Anterior cingulate cortex (tissue), 58 donors: ENCODE measurements at places on chromosomes 12 and 14.

DNA sequence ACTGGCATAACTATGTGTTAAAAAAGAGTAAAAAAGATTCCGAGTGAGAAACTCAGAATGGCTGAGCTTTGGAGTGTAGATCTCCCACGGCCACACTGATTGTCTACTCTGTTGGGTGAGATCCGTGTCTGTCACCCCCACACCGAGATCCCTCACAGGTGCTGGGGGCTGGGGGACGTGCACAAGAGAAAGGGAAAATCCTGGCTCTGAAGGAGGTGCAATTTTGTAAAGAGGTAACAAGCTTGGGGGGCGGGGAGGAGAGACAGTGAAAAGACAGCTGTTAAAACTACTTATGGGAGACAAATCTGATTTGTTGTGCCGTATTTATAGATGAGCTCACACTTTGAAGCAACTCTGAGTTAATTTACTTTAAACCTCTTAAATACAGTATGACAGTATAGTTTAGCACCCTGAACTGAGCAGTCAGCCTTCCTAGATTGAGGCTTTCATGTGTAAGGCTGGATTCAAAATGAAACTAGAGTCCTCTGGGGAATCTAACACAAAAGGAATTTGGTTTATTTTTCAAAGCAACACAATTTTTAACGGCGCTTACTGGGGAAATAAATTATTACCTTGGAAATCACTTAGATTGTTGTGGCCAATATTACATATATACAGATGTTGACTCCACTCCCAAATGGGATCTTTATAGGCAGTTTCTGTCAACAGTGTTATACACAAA, 167.4 kb upstream of the RGS6 start:
- no peak for DNase-seq

GRCh38 chr12:125981610-125982253, 916.5 kb downstream of the AACS start:
- DNase-seq = no peak

GRCh38 chr12:105423921-105424320, 93.4 kb downstream of the C12orf75 start:
- no peak for DNase-seq

DNA sequence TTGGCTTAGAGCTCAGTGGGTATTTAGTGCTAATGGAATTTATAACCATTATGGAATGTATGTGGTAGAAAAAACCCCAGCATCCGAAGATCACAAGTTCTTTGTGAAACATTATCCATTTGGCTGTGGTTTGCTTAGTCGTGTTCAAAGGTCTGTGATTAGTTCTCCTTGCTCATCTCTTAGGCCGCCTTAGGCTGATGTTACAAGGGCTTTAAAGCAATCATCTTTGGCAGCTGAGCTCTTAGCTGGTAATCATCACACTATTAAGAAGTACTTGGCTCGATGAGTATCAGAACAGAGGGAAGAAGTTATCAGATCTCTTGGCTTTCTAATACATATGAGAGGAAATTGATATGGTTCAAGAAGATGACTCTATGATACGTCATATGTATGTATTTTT, 124.1 kb upstream of the E2F7 start:
- no peak for DNase-seq

DNA sequence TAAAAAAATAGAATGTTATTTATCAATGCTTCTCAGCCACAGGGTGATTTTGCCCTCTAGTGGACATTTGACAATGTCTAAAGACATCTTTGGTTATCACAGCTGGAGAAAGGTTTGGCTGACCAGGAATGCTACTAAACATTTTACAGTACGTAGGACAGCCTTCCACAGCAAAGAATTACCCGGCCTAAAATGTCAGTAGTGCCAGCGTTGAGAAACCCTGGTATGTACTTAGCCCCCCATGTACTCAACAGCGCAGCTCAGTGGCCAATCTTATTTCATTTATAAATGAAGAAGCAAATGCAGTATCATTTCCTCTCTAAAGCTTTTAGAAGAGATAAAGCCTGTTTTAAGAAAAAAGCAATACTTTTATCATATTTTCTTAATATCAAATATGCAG, 5.8 kb downstream of the MARK3 start:
- DNase-seq = no peak

GRCh38 chr14:61190341-61190740, 90.8 kb downstream of the TMEM30B start:
- no peak for DNase-seq

DNA sequence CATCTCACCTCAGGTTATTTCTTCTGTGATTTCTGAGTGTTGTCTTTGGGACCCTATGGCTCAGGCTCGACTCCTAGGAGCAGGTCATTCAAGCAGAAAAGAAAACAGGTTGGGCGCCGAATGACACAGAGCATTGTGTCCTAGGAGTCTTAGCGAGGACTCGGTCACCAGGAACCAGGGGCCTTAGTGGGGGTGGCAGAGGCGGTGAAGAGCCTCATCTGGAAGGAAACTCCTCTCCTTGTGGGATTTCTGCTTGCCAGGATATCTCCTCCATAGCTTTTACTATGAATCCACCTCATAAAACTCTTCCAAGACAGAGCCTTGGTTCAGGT, 630 bp downstream of the PLEKHH1 start:
- DNase-seq = no peak

- no peak for DNase-seq
Observed at GRCh38 chr14:71551291-71551950, 380.8 kb upstream of the RGS6 start.

- DNase-seq = no peak
Observed at GRCh38 chr12:111169456-111169855, 199.4 kb downstream of the PHETA1 start.

GRCh38 chr12:54716261-54716660, 68.1 kb upstream of the DCD start:
- no peak for DNase-seq

- DNase-seq = no peak
Observed at GRCh38 chr14:37036669-37037341, 135.6 kb downstream of the SLC25A21 start.

DNA sequence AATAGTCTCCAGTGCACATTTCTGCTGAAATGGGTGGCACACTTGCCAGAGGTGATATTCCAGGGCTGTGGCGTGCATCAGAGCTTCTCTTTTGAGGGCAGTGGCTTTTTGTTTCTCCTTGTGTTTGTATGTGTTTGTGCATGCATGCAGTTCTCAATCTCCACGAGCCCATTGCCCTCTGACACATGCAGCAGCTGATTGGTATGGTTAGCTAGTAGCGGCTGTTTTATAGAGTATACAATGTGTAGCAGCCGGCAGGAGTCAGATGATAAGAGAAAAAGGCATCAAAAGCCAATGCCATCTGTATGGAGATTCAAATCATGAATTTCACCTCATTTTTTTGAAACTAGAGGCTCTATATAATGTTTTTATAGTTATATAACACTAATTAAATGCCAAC, 616.9 kb upstream of the STXBP6 start:
- DNase-seq = no peak

DNA sequence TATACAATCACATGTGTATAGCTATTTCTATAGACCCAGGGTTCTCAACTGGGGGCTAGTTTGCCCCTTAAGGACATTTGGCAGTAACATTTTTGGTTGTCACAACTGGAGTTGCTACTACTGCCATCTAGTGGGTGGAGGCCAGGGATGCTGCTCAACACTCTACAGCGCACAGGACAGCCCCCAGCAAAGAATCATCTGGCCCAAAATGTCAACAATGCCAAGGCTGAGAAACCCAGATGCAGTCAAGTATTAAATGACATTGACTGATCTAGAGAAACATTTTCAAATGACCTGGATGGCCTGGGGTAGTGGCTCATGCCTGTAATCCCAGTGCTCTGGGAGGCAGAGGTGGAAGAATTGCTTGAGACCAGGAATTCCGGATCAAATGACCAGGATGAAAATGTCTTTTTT, 5.8 kb downstream of the WSB2 start:
- no peak for DNase-seq

- no peak for DNase-seq
Observed at GRCh38 chr12:20429852-20430251, 61.5 kb downstream of the PDE3A start.

- DNase-seq = no peak
Observed at GRCh38 chr12:81596558-81596957, 162.6 kb downstream of the PPFIA2 start.

- DNase-seq = peak; percentile 76
Observed at GRCh38 chr14:90382491-90383125, 14.2 kb upstream of the CALM1 start.

DNA sequence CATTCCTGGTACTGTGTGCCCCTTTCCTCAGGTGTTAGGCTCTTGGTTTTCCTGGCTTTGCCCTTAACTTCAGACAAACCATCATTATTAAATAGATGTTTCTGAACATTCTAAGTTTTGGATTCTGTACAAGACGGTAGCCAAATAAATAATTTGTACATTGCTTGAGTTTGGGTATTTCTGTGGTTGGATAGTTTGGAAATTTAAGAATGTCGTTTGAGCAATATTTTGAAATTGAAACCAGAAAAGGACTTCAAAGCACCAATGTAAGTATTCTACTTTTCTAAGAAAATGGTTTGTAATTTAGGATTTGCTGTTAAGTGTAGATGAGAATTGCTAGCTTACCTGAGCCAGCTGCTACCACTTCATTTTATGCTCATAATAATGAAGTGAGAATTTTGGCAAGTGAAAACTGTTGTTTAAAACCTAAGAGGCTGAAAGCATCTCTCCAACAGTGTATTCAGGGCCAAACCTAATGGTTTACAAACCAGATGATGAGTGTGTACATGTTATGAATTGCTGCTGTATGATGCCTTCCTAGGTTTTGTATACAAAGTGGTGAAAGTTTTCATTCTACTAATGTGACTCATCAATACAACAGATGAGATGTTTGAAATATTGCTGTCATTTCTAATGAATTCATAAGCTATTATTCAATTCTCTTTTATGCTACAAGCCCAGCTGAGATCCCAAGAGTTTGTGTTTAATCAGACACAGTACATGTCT, 181.5 kb upstream of the PRKD1 start:
- no peak for DNase-seq

GRCh38 chr14:23883684-23884540, 69.7 kb upstream of the DHRS4 start:
- no peak for DNase-seq

DNA sequence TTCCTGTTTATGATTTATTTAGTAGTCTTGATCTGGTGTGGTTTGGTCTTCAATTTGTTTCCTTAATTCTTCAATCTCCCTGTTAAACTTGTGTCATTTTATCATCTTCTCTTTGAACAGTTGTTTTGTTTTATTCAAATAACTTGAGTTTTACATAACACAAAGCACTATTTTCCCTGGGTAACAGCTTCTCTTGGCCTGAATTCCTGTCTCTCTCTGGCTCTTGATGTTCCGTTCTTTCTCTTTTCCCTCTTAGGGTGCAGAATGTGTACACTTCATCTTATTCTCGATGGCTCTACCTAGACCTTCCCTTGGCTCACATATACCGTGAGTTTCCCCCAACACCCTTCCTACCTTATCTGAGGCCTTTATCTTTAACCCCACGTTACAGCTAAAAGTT, 36.8 kb upstream of the VPS33A start:
- DNase-seq = no peak

DNA sequence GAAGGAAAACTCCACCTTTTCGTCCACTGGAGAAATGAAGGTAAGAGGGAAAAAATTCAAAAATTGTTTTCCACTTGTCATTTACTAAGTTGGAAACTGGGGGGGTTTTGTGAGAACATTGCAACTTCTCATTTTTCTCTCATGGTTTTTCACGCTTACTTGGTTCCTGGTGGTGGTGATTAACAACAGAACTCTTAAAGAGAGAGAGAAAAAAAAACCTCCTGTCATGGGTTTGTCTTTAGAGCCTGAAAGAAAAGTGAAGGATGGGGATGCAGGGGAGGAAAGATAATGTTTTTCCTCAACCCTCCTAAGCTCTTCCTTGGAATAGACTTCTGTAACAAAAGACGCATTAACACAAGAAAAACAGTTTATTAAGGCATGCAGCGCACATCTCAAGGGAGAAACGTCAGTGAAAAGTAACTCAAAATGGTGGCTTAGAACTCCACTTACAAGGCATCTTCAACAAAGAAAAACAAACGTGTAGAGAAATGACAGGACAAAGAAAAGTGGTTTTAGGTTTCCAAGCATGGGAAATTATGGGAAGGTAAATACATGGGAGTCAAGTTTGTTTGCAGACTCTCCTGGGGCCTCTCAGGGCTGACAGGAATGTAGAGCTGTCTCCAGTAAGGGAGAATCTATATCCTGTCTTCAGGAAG, 81.9 kb upstream of the ATF7IP start:
- no peak for DNase-seq

DNA sequence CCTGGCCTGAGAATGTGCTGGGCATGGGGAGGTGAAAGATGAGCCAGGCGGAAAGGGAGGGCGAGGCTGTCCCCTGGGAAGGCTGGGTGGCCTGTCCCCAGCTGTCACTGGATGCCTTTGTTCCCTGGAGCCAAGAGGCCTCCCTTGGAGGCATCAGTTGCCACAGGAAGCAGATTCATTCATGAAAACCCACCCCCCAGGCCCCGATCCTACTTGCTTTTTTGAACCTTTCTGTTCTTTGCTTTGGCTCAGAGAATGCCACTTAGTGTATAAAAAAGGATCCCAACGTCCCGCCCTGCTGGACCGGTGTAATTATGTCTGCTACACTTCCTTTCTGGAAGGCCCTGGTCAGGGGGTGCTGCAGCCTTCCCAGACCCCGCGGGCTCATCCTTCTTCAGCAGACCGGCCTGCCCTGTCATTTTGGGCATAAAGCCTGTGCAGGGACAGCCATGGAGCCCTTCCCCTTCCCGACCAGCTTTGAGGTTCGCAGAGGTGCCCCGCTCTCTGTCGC, 220.2 kb downstream of the SLC41A2 start:
- no peak for DNase-seq

DNA sequence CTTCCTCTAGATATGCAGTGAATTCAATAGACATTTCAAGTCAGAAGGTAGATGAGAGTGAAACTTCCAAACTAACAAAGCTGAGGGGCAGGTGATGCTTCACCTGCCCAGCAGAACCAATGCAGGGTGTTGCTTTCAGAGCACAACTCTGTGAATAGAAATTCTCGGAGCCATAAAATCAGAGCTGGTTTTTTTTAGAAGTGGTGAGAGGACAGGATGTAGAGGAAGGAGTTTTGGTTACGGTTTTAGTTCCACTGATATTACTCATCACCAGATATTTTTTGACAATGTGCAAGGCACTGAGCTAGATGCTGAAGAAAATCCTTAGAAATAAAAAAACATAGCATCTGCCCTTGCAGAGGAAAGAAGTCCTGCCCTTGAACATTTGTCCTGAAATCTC, 62.2 kb downstream of the BMP4 start:
- peak; percentile 7 for DNase-seq
